ENCODE measurements at places on chromosomes 5 and 9. TPM values are rescaled to one million over a fixed set of nuclear protein-coding genes. Genes with fewer than 3 reads are reported as not detected.

The PCDHAC1 gene
- not detected for total RNA-seq

The CXCL14 gene
- not detected for total RNA-seq

- ATAC-seq, result no peak
Measured at GRCh38 chr9:117204971-117205370, 209.9 kb downstream of the ASTN2 start.

- peak; percentile 91 for ATAC-seq
Measured at GRCh38 chr5:178895615-178896571, at the start of gene ZFP2. ZFP2 (plus strand) TSS chr5:178895913; CDS start chr5:178931314, 35,401 bp downstream.

DNA sequence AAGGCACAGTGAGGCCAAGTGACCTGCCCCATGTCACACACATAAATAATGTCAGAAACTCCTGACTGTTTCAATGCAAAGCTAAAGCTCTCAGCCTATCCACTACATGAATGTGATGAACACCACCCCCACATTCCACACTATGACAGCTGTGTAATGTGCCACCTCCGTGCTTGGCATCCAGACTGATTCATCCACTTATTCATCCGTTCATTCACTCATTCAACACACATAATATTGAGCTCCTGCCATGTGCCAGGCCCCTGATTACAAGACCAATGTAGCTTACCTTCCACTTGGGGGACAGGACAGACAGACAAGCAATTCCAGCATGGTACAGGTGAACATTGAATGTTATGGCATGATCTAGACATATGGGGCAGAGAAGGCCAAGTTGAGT is 46.2 kb upstream of the FABP6 start:
- peak; percentile 46 for ATAC-seq

GRCh38 chr5:135541807-135542502 is 6.2 kb upstream of the NEUROG1 start:
- no peak for ATAC-seq

- peak; percentile 89 for ATAC-seq
Measured at GRCh38 chr5:126449751-126450271, 26.6 kb downstream of the GRAMD2B start.

DNA sequence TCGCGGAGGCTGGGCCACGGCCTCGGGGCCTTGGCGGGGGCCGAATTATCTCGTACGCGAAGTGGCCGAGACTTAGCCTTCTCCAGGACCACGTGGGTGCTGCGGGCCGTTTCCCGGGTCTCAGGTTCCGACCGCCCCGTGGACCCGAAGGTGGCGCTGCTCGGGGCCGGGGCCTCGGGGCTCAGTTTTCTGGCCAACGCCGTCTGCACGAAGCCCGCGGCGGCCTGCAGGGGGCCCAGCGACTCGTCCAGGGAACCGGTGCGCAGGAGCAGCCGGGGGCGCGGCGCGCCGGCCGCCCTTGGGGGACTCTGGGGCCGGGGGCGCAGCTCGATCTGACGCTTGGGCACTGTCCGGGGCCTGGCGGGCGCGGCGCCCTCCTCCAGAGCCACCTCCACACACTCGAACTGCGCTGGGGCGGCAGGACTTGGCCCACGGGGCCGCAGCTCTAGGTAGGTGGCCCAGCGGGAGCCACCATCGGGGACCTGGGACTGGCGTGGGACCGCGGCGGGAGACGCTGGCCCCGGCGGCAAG is 716 bp downstream of the PROB1 start:
- ATAC-seq, result no peak

DNA sequence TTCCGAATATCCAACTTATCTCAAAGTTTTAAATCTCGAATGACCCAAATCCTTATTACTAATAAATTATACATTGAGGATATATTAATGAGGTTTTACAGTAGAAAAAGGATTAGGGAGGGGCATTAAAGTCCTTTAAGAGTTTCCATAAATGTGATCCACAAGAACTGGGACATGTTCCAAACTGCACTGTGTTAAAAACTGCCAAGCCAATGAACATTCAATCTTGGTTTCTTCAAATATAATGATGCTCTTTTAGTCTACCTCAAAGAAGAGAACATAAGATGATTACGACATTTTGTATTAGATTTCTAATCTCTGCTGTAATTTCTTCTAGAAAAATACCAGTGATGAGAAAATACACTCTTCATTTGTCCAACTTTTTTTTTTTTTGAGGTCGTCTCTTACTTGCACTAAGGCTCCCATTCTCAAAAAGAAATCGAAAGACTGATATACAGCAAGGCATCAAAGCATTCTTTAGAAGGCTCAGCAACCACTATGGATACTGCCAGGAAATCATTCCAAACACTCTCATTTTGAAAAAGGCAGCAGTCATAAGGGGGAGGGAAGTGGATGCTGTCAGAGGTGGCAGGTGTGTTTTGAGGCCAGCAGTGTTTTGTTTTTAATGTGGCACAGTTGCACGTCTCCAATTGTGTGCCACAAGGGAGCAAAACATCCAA is 1.7 kb downstream of the PTAR1 start:
- peak; percentile 14 for ATAC-seq

GRCh38 chr5:164722702-164723101 is 1217.3 kb downstream of the MAT2B start:
- no peak for ATAC-seq

DNA sequence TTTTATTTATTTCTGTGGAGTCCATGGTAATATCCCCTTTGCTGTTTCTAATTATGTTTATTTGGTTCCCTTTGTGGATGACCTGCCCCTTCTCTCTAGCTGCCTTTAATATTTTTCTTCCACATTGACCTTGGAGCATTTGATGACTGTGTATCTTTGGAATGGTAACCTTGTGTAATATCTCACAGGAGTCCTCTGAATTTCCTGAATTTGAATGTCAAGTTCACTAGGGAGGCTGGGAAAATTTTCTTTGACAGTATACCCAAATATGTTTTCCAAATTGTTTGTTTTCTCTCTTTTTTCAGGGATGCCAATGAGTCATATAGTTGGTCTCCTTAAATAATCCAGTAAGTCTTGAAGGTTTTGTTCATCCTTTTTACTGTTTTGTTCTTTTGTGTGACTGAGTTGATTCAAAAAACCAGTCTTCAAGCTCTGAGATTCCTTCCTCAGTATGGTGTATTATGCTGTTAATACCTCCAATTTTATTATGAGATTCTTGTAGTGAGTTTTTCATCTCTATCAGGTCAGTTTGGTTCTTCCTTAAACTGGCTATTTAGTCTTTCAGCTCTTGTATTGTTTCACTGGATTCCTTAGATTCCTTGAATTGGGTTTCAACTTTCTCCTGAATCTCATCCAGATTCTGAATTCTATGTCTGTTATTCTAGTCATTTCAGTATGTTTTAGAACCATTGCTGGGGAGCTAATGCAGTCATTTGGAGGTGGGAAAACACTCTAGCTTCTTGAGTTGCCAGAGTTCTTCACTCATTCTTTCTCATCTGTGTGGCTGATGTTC is 349.0 kb upstream of the TARS1 start:
- no peak for ATAC-seq
